Activated naive CD4-positive, alpha-beta T cell treated with anti-CD3 and anti-CD28 coated beads for 36 hours (primary cell): ENCODE measurements at places on chromosomes 16 and 17. TPM values are rescaled to one million over a fixed set of nuclear protein-coding genes. Genes with fewer than 3 reads are reported as not detected.

ANKRD40CL gene
- not detected for total RNA-seq

KRT9 gene
- total RNA-seq: not detected

RDM1 gene
- 21.6 TPM for total RNA-seq

TERB1 gene
- total RNA-seq: not detected

NHLRC4 gene
- 0.67 TPM for total RNA-seq

CSH1 gene
- total RNA-seq: not detected

MYH2 gene
- not detected for total RNA-seq

DNA sequence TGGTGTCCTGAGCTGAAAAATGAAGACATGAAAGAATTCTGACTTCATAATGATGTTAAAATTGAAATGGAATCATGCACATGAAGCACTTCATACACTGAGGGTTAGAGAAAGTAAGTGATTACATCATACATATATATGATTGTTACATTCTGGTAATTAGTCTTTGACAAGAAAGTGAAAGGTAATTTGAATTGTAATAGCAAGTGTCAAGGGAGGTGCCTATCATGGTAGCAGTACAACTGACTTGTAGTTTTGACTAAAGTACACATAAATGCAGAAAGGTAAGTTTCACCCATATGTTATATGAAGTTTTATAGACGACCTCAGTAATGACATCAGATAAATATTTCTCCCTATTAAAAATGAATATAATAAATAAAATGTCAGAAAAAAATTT is 1325.0 kb upstream of the GOT2 start:
- DNase-seq: no peak

DNA sequence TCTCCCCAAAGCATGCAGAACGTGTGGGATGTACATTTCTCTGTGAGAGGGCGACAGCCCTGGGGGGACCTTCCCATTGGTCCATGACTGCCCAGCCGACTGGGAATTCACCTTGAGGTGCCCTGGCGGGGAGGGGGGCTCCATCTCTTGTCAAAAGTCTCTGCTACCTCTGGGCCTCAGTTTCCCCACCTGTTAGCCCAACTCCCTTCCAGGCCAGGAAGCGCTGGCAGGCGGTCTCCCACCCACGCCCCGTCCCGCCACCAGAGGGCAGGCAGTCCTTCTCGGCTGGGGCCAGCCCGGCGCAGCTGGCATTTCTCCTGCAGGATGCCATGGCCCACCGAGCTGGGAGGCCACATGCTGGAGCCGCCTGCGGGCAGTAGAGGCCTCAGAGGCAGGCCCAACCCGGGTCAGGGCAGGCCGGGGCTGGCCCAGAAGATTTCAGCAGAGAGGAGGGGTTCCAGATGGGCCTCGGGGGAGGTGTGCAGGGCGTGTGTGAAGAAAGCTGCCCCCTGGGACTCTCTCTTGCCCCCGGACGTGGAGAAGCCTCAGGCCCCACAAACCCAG is 16.6 kb downstream of the CD7 start:
- peak; percentile 89 for DNase-seq

GRCh38 chr16:89155851-89156739 is 15.5 kb upstream of the CDH15 start:
- DNase-seq: no peak

- no peak for DNase-seq
These were observed 2.9 kb upstream of the THRA start for GRCh38 chr17:40059729-40060475.

GRCh38 chr17:44927696-44928095 is 12.4 kb upstream of the GFAP start:
- DNase-seq: peak; percentile 5

- no peak for DNase-seq
These were observed 179.6 kb upstream of the TNRC6C start for GRCh38 chr17:77778636-77779489.

GRCh38 chr17:19260958-19261357 is 23.8 kb downstream of the EPN2 start:
- DNase-seq: no peak

DNA sequence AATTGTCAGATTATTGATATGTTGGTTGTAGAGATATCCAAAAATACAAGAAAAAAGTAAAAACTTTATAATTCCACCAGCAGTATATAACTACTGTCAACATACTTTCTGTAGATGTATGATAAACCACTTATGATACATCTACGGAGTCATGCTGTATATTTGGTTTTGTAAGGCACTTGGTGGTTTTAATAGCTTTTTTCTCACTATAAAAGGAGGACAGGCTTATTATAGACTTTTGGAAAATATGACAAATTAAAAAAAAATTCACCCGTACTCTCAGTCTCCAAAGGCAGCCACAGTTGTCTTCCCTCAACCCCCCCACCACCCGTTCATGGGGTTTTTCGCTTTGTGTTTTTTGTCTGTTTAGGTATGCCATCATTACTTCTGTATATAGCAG is 14.8 kb downstream of the RAI1 start:
- DNase-seq: peak; percentile 44

- DNase-seq: no peak
These were observed 28.3 kb downstream of the LYRM1 start for GRCh38 chr16:20928774-20929411.
